ENCODE measurements at places on chromosomes 4 and X. TPM values are rescaled to one million over a fixed set of nuclear protein-coding genes. Genes with fewer than 3 reads are reported as not detected.

GRCh38 chrX:63961964-63962363 lies 176.9 kb upstream of the ARHGEF9 start:
- no peak for DNase-seq

DNA sequence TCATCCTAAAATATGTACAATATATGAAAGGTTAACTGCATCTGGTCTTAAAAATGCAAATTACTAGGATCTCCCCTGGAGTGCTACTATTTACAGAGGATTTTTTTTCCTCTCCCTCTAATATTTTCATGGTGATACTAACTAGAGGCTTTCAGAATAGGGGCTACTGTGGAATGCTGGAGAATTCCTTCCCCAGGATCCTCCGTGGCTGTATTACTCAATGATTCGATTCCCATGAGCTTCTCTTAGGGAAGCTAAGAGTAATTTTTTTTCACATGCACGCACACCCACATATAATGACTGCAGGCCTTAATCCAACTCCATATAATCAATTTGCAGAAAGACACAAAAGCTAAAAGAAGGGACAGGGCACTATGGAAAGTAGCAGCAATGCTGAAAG lies 184.7 kb downstream of the ARHGAP6 start:
- no peak for DNase-seq

DNA sequence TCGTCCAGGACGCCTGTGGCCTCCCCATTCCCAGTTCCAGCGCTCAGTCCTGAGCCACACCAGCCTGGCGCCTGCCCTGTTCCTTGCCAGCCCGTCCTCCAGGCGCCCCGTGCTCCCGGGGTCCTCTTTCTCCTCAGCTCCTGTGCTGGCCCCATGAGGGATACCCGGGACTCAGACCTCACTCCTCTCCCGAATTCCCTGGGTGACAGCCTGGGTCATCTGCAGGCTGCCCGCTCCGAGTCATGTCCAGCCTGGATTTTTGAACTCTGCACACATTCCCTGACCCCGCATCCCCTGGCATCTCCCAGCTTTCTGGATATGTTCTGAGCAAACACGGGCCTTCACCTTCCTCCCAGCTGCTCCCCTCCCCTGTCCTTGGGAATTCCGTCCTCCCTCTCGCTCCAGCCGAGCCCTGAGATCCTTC lies 14.9 kb upstream of the ADD1 start:
- no peak for DNase-seq

Gene RNF4
- total RNA-seq: 48.6 TPM

DNA sequence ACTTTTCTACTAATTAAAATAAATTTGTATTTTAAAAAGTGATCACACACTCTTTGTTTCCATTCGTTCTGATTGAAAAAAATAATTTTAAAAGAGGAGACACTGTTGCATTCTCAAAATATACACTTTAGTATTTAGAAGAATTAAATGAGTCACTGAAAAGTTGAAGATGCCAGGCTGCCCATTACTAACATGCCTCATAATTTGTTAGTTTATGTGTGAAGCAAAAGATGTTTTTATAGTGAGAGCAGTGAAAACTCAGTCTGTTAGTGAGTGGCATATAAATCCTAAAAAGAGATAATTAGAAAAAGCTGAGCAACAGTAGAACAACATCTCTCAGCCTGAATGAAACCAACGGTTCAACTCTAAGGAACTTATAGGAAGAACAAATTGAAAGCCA lies 143.4 kb downstream of the CDS1 start:
- no peak for DNase-seq

DNA sequence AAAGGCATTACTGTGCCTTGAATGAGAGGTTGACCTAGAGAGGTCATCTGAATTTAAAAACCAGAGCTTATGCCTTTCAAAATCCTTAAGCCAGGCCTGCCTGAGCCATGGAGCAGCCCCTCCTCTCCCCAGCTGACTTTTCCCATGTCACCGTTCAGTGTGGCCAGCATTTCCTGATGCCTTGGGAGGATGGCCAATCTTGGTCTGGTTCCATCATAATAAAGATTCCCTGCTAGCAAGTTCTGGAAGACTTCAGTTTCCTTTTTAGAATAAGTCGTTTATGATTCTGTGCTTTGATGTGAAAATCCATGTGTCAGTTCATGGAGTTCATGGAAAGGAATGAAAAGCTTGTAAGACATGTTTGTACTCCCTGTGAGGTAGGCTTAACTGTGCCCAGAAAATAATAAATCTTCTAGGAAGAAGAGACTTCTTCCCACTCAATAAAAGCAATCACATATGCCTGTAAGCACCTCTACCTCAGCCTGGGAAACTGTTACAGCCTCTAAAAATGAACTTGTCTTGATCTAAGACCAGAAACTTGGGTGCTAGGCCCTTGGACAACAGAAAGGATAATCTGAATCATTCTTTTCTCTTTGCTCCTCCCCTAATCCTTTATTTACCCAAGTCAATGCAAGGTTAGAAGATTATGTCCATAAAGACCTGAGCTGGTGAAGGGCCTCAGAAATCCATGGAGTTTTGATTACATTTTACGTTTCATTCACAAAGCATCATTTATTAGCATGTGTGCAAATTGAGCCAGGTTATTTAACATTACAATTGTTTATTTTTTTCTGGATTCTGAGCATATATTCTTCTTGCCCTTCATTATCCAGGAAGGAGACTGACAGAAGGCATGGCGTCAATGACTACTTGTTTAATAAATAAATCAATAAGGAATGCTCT lies 84.0 kb upstream of the TBC1D9 start:
- no peak for DNase-seq

- DNase-seq: no peak
Observed at GRCh38 chr4:122633211-122633610, 12.3 kb upstream of the IL21 start.

Gene KLHL8
- total RNA-seq: 13.8 TPM

Gene PCYT1B
- total RNA-seq: 0.10 TPM

Gene L1CAM
- 2.4 TPM for total RNA-seq

Gene CXorf65
- 2.2 TPM for total RNA-seq

- DNase-seq: no peak
Observed at GRCh38 chr4:67680581-67681222, 20.3 kb downstream of the UBA6 start.

Gene STS
- total RNA-seq: 30.8 TPM

DNA sequence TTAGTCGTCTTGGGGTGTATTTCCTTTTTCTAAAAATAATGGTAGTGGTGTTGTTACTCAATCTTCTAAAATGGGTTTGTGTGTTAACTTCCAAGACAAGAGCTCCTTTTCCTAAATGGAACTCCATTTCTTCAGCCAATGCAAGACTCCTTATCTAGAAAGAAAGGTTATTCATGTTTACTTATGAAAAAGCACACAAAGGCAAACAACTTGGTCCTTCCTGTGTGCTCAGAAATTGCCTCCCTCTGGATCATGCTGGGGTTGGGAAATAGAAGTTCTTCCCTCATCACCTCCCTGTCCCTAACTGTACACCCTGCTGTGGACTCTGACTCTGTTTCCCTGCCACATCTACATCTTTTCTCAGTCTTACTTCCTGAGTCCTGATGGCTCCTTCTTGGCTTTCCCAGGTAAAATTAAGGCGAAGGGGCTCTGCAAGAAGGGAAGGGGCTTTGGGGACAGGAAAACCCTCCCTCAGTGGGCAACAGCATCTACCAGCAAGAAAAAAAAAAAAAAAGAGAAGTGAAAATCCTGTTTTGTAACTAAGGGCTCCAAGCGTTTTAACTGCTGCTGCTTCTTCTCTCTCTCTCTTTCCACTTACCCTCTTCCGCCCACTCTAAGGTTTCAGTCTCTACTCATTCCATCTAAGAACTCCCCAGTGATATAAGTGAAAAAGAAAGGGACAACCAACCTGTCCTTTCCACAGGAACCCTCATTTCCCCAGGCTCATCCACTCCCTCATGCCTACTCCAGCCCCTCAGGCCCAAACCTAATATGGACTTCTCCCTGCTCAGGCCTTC lies 19.8 kb upstream of the TASL start:
- no peak for DNase-seq

Gene ADH6
- total RNA-seq: not detected

DNA sequence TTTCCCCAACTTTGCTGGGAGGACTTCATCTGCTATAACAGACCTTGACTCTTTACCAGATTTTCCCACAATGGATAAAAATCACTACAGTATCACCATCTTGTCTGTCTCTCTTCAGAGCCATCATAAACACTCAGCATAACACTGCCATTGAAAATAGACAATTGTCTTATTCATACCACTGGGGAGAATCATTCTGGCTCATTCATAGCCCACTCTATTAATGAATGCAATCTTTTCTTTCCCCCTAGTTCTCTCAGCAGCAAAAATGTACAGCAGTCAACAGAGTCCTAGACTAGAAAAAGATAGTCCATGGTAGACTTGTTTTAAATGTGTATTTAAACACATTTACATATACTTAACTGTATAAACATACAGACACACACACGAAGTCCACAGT lies 19.2 kb downstream of the SLC9A7 start:
- no peak for DNase-seq

Gene MEPE
- total RNA-seq: not detected

DNA sequence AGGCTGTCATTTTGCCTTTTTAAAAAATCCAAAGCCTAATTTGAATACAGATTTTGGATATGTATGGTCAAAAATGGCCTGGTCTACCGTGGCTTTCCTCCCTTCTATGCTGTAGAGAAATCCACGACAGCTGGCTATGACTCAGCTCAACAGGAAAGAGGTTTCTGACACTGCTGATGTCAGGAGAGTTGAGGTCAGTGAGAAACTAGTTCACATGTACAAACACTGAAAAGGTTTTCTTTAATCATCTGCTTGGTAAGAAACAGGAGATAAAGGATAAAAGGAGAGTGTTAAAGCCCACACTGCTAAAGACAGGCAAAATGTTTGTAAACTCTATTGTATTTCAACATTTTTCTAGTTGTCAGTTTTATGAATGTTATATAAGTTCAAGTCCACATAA lies 113.9 kb downstream of the NYX start:
- DNase-seq: no peak

Gene RBMX
- total RNA-seq: 105 TPM

GRCh38 chrX:40727093-40727492 lies 8.2 kb downstream of the MED14 start:
- no peak for DNase-seq

- no peak for DNase-seq
Observed at GRCh38 chrX:287670-288069, 6.5 kb downstream of the PLCXD1 start.

DNA sequence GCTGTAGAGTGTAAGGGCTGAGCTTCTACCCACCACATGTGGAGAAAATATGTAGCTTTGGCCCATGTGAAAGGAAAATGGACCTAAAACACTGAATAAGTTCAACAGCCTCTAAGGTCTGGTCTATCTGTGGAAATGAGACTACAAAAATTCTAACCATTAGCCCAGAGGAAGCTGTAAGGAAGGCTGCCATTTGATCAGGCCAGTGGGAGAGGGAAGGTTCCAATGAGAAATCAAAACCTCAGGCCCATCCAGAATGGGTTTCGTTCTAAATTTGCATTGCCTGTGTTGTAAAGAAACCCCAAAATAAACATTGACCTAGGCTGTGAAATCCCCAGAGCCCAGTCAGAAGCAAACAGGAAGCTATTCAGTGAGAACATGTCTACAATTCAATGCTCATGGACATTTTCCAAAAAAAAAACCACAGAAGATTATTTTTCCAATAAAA lies 320.4 kb upstream of the SLC7A11 start:
- DNase-seq: no peak

GRCh38 chr4:115657991-115658650 lies 544.7 kb upstream of the NDST4 start:
- DNase-seq: no peak

Gene PNCK
- total RNA-seq: 1.4 TPM

Gene ARHGEF9
- 14.8 TPM for total RNA-seq

Gene ITGB1BP2
- 0.84 TPM for total RNA-seq

Gene RNF150
- 17.4 TPM for total RNA-seq

Gene MAGIX
- total RNA-seq: 1.6 TPM

- no peak for DNase-seq
Observed at GRCh38 chr4:766559-767283, 59.2 kb downstream of the CPLX1 start.

- DNase-seq: no peak
Observed at GRCh38 chr4:9792381-9792780, 10.9 kb downstream of the DRD5 start.

DNA sequence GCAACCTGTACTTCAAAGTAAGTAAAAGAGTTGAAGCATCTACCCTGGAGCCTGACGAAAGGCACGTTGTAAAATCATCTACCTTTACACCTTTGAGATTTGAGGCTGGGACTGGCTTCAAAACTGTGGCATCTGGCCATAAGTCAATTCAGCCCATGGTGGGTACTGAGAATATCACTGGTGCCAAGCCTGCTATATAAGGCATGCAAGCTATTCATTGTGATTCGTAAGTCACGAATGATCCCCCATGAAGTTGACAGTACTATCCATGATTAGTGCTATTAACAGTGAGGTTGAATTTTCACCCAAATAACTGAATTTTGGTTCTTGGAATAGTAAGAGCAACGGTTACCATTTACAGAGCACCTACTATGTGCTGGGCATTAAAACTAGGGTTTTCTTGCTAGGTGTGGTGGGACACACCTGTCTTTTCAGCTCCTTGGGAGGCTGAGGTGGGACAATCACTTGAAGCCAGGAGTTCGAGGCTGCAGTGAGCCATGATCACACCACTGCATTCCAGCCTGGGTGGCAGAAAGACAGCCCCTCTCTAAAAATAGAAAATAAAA lies 39.8 kb downstream of the IRF2 start:
- DNase-seq: no peak

- no peak for DNase-seq
Observed at GRCh38 chr4:187814737-187815465, 180.7 kb upstream of the ZFP42 start.

- DNase-seq: no peak
Observed at GRCh38 chr4:96675896-96676295, 836.0 kb downstream of the PDHA2 start.

Gene PAGE5
- total RNA-seq: not detected

DNA sequence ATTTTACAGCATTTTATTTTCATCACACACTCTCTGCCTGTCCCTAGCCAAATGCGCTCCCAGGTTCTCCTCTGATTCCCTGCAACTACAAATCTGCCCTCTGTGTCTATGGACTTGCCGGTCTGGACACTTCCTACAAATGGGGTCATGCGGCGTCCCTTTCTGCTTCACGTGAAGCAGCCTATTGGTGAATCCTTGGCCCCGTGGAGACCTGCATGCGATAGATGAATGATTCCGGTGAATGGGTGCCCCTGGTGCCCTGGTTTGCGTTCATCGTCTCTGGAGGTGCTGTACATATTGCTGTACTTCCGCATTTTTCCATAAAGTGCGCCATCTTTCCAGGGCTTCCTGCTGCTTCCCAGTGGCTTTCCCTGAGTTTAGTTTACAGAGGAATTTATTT lies 27.5 kb upstream of the CLCN4 start:
- no peak for DNase-seq

Gene NUP62CL
- not detected for total RNA-seq

All from mesenteric fat pad (tissue), 1 donor.